ENCODE measurements at places on chromosomes 13 and 19.
A peak's percentile ranks its signal among the peaks of the same experiment; 100 is the strongest.

DNA sequence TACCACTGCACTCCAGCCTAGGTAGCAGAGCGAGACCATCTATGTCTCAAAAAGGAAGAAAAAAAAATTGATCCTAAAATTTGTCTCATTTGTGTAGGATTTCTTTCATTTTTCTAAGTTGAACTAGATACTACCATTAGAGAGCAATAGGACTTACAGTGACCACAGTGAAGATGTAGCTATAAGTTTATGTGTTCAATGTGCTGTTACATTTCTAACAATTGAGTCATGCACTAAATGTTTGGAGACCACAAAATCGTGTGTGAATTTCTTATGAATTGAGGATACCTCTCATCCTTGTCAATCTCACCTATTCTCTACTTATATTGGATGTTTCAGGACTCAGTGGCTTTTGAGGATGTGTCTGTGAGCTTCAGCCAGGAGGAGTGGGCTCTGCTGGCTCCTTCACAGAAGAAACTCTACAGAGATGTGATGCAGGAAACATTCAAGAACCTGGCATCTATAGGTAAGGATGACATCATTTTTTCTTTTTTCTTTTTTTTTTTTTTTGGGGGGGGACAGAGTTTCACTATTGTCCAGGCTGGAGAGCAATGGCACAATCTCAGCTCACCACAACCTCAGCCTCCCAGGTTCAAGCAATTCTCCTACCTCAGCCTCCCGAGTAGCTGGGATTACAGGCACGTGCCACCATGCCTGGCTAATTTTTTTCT, 12.8 kb downstream of the ZNF791 start:
- no peak for DNase-seq

GRCh38 chr13:51793570-51794271, 10.2 kb downstream of the DHRS12 start:
- no peak for DNase-seq

- DNase-seq = no peak
Observed at GRCh38 chr13:78436311-78436710, 167.0 kb downstream of the POU4F1 start.

DNA sequence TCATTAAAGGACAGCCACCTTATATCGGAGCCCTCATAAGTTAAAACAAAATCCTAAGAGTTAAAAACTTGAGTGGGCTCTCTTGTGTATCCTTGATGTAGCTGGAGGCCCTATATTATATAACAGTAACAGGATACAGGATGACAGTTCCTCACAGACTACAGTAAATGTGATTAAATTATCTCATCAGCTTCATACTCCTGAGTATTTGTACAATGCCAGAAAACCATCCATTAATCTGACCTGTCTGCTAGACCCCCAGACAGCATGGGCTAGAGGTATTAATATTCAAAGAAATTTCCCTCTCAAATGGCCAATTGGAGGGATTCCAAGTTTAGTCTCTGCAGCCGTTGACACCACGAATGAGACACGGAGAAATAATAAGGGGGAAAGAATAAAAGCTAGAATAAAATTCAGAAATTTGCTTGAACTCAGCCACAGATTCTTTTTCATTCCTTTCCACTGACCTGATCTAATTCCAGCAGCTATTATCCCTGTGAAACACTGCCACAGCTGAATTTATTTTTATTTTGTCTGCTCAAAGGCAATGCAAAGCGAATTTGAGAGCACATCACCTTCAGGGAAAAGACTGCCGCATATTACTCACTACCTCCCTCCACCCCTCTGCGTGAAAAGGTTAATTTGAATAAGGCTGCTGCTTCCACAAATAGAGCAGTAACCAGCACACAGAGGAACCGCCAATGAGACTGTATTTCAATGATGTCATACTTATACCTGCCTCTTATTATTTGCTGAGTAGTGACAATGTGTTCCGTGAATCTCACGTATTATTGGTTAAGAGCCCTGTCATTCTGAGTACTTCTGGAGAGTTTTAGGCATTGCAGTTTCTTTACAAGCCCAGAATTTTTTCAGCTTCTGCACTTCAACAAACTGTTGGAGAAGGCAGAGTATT, 155.9 kb upstream of the KLF12 start:
- DNase-seq = peak; percentile 39

DNA sequence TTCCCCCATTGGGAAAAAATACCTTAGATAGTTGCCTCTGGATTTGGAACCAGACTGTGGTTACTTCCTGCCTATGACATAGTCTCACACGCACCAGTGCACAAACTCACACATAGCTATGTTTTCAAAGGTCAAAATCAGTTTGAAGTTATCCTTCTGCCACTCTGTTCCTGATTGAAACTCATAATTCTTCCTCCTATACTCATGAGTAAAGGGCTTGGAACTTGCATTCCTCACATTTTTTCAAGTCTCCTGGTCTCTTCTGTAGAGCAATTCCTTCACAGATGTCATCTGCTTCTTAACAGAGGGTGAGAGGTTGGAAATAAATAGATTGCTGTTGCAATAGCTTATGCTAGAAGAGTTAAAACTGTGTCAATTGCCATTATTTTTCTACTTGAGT, 18.6 kb upstream of the POSTN start:
- no peak for DNase-seq

All from AG09319 (cell line).